ENCODE measurements at places on chromosomes 12 and 14.

DNA sequence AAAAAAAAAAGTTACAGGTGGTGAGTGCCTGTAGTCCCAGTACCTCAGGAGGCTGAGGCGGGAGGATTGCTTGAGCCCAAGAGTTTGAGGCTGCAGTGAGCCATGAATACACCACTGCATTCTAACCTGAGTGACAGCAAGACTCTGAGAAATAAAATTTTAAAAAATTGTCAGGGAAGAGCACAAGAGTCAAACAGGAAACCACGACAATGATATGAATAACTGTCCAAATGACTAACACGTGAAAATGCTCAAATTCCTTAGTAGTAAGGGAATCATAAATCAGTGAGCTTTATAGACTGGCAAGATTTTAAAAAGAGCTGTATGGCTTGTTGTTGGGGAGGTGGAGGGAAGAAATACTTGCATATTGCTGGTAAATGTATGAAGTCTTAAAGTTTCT is 12.9 kb upstream of the ASPG start:
- no peaks in the 10 kb centered on the region for H3K4me1 ChIP-seq
- no peak overlapping the region for H3K4me3 ChIP-seq
- H3K27me3 ChIP-seq = no peaks in the 10 kb centered on the region
- no peak for DNase-seq
- H3K27ac ChIP-seq = no peak overlapping the region
- H3K36me3 ChIP-seq = no peaks in the 10 kb centered on the region

GRCh38 chr12:61452076-61452475 is 808.1 kb upstream of the USP15 start:
- no peaks in the 10 kb centered on the region for H3K27me3 ChIP-seq
- H3K27ac ChIP-seq = no peak overlapping the region
- no peak overlapping the region for H3K4me3 ChIP-seq
- no peak for DNase-seq

DNA sequence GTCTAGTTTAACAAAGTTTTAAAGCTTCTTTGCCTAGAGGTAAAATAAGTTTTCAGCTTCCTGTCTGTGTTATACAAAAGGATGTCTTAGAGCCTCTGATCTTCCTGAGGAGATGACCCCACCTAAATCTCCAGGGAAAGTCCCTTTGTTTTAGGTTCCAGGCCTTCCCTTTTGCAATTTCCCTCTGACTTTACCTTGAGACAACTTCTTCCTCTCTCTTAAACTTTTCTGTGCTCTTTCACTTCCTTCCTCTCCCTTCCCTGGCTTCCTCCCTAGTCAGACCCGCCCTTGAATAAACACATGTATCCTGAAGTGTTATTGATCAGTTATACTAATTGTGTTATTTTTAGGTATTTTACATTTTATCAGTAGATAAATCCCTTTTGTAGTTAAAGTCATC is 134.8 kb downstream of the DYRK2 start:
- no peak overlapping the region for H3K27ac ChIP-seq
- H3K27me3 ChIP-seq = no peaks in the 10 kb centered on the region
- no peaks in the 10 kb centered on the region for H3K36me3 ChIP-seq
- H3K4me3 ChIP-seq = no peak overlapping the region
- no peak for DNase-seq

DNA sequence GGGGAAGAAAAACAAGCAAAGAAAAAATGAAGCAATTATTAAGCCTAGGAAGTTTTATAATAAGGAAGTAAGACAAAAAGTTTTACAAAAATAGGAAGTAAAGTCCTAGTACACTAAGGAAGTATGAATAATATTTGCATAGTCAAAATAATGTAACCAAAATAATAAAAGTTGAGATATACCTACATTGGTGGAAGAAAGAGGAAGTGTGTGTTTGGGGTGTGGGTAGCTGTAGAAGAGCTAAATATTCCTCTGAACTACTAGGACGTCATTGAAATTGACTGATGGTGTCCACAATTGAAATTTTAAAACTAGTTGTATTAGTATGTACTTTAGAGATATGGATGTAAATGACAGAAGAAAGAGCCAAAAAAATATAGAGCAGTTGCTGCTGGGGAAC is 228.4 kb upstream of the OTX2 start:
- no peaks in the 10 kb centered on the region for H3K27me3 ChIP-seq
- no peak overlapping the region for H3K27ac ChIP-seq
- no peak for DNase-seq

GRCh38 chr12:56333197-56333678 is 562 bp downstream of the PAN2 start:
- DNase-seq = no peak
- peak overlapping the region; percentile 54 for H3K4me3 ChIP-seq
- peaks cover 5% of the 10 kb centered on the region for H3K36me3 ChIP-seq
- peak overlapping the region; percentile 96 for H3K27ac ChIP-seq
- H3K4me1 ChIP-seq = peaks cover 24% of the 10 kb centered on the region
- no peaks in the 10 kb centered on the region for H3K27me3 ChIP-seq

- H3K4me3 ChIP-seq = no peak overlapping the region
- no peak overlapping the region for H3K27ac ChIP-seq
- DNase-seq = no peak
- no peaks in the 10 kb centered on the region for H3K4me1 ChIP-seq
- no peaks in the 10 kb centered on the region for H3K27me3 ChIP-seq
Measured at GRCh38 chr14:103862393-103862782, 15.0 kb upstream of the PPP1R13B start.

DNA sequence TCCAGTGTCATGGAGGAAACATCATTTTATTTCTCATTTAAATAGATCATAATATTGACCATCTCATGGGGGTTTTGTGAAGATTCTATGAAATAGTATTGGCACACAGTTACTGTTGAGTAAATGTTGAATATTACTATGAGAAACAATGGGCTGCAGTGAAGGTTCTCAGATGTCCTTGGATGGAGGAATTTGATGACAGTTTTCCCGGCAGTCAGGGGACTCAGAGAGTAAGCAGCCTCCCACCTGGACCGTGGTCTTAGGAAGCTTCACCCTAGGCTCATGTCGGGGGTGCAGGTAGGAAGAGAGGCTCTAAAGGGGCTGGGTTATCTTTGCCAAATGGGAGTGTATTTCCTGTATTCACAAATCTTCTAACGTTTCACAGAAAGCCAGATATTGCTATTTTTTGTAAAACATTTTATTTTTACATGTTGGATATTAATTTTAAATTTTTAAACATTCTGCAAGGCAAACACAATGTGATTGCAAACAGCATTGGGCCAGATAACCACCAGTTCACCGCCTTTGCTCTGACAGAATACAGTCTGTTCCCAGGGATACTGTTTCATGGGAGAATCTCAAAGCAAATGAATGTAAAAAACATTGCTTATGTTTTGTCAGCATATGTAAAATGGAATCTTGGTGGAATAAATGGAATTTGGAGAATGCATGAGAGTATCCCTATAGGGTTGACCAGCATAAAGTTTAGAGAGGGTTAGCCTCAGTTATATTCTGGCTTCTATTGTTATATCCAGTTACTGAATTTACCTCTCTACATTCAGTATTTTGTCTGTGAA is 380.8 kb upstream of the TMEM132C start:
- H3K4me1 ChIP-seq = no peaks in the 10 kb centered on the region
- no peak overlapping the region for H3K27ac ChIP-seq
- no peak for DNase-seq
- no peak overlapping the region for H3K4me3 ChIP-seq

- H3K4me1 ChIP-seq = no peaks in the 10 kb centered on the region
- no peak for DNase-seq
- H3K4me3 ChIP-seq = no peak overlapping the region
- peaks cover 29% of the 10 kb centered on the region for H3K27me3 ChIP-seq
- no peak overlapping the region for H3K27ac ChIP-seq
Measured at GRCh38 chr12:114701104-114701414, 17.1 kb upstream of the TBX3 start.

- no peaks in the 10 kb centered on the region for H3K27me3 ChIP-seq
- DNase-seq = no peak
- no peaks in the 10 kb centered on the region for H3K4me1 ChIP-seq
Measured at GRCh38 chr12:64997858-64998257, 123.2 kb downstream of the WIF1 start.

- no peaks in the 10 kb centered on the region for H3K36me3 ChIP-seq
- H3K4me3 ChIP-seq = no peak overlapping the region
- no peak overlapping the region for H3K27ac ChIP-seq
- no peak for DNase-seq
- no peaks in the 10 kb centered on the region for H3K4me1 ChIP-seq
Measured at GRCh38 chr12:103348935-103349334, 146.8 kb downstream of the C12orf42 start.

GRCh38 chr12:54587315-54587873 is 1.1 kb downstream of the PPP1R1A start:
- peaks cover 17% of the 10 kb centered on the region for H3K27me3 ChIP-seq
- no peak overlapping the region for H3K27ac ChIP-seq
- no peaks in the 10 kb centered on the region for H3K36me3 ChIP-seq
- DNase-seq = no peak
- peaks cover 5% of the 10 kb centered on the region for H3K4me1 ChIP-seq
- H3K4me3 ChIP-seq = no peak overlapping the region

DNA sequence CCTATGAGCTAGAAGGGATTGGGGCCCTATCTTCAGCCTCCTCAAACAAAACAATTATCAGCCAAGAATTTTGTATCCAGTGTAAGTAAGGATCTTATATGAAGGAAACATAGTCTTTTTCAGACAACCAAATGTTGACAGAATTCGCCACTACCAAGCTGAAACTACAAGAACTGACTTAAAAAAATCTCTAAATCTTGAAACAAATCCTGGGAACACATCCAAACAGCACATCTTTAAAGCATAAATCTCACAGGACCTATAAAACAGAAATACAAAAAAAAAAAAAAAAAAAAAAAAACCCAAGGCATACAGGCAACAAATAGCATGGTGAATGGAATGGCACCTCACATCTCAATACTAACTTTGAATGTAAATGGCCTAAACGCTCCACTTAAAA is 41.3 kb upstream of the LMNTD1 start:
- no peaks in the 10 kb centered on the region for H3K36me3 ChIP-seq
- H3K4me1 ChIP-seq = no peaks in the 10 kb centered on the region
- no peak for DNase-seq
- no peak overlapping the region for H3K4me3 ChIP-seq
- H3K27ac ChIP-seq = no peak overlapping the region
- no peaks in the 10 kb centered on the region for H3K27me3 ChIP-seq

DNA sequence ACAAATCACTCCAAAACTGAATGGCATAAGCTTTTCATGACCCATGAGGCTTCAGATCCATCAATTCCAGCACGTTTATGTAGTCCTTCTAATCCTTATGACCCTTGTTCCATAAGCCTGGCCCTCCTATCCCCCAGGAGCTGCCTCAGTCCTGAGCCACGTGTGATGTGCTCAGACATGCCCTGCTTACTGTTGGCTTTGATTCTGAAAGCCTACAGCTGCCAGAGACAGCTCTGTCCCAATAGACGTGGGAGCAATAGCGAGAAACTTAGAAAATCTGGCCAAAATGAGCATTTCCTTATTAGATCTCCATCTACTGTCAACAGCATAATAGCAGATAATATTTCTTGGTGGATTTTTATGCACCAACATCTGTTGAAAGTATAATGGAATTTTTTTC is 33.2 kb downstream of the DUSP6 start:
- no peaks in the 10 kb centered on the region for H3K27me3 ChIP-seq
- DNase-seq = no peak
- no peaks in the 10 kb centered on the region for H3K4me1 ChIP-seq
- no peak overlapping the region for H3K4me3 ChIP-seq

DNA sequence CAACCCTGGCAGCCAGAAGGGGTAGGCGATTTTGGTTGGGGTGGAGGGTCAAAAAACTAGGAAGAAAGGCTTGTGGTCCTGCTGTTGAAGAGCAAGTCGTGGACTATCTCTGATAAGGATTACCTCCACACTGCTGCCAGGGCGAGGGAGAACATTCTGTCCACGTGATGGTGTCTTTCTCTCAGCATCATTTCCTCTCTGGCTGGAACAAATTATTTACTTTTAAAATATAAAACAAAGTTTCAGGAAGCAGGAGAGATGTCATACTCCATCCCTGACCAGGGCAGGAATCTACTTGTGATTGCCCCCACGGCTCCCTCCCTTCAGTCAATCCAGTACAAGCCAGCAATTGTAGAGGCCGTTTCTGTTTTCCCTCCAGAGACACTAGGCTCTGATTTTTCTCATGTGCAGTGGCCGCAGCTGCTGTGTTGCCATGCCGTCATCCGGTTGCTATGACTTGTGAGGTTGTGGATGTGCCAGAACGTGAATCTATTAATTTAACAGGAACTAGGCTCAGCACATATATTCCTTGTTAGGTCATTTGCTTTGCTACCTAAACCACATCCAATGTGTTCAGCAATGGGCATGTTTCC is 61.5 kb upstream of the PTGR2 start:
- no peak for DNase-seq
- peaks cover 17% of the 10 kb centered on the region for H3K4me1 ChIP-seq
- no peaks in the 10 kb centered on the region for H3K36me3 ChIP-seq
- no peak overlapping the region for H3K4me3 ChIP-seq

GRCh38 chr14:105224845-105225570 is 23.3 kb upstream of the BTBD6 start:
- DNase-seq = no peak
- no peak overlapping the region for H3K27ac ChIP-seq
- no peak overlapping the region for H3K4me3 ChIP-seq

DNA sequence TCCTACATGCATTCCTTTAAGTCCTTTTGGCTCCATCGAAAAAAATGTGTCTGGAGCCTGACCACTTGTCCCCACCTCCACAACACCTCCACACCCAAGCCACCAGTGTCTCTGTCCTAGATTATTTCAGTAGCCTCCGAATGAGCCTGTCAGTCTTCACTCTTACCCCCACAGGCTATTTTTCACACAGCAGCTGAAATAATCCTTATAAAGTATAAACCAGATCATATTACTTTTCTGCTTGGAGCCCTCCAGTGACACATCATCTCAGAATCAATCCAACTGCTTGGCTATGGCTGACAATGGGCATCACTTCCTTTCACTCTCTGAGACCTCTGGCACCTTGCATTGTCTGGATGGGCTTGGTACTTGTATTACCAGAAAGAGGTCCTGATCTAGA is 44.9 kb downstream of the BBS10 start:
- no peak for DNase-seq
- H3K27ac ChIP-seq = no peak overlapping the region
- H3K4me1 ChIP-seq = no peaks in the 10 kb centered on the region
- no peak overlapping the region for H3K4me3 ChIP-seq
- no peaks in the 10 kb centered on the region for H3K27me3 ChIP-seq

DNA sequence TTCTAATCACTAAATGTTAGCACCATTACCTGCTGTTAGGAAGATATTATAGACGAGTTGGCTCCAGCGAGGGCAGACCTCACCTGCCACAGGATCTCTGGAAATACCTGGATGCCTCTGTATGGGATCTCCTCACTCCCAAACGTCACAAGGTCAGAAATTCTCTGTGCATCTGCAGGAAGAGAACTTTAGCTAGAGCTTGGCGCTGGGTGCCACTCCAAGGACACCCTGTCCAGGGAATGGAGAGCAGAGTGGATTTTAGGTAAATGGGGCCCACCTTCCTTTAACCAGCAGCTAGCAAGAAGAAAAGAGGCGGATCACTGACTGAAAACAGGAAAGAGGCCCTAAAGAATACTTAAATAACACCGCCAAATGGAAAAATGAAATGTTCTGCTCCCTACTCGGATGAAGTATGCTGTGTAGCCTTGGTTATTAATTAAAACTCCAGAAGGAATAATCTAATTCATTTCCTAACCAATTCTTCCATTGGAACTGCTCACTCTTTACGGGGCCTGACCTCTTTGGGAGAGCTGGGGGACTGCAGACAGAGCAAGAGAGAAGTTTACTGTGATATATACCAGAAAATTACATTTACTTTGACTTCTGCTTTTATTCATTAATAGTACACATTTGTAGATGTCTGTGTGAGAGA is 4.2 kb upstream of the FOXG1 start:
- no peak overlapping the region for H3K4me3 ChIP-seq
- no peak for DNase-seq
- no peak overlapping the region for H3K27ac ChIP-seq
- no peaks in the 10 kb centered on the region for H3K36me3 ChIP-seq
- peaks cover 20% of the 10 kb centered on the region for H3K27me3 ChIP-seq
- H3K4me1 ChIP-seq = no peaks in the 10 kb centered on the region
